ENCODE measurements at places on chromosomes 6 and 20. TPM values are rescaled to one million over a fixed set of nuclear protein-coding genes. Genes with fewer than 3 reads are reported as not detected.

DNA sequence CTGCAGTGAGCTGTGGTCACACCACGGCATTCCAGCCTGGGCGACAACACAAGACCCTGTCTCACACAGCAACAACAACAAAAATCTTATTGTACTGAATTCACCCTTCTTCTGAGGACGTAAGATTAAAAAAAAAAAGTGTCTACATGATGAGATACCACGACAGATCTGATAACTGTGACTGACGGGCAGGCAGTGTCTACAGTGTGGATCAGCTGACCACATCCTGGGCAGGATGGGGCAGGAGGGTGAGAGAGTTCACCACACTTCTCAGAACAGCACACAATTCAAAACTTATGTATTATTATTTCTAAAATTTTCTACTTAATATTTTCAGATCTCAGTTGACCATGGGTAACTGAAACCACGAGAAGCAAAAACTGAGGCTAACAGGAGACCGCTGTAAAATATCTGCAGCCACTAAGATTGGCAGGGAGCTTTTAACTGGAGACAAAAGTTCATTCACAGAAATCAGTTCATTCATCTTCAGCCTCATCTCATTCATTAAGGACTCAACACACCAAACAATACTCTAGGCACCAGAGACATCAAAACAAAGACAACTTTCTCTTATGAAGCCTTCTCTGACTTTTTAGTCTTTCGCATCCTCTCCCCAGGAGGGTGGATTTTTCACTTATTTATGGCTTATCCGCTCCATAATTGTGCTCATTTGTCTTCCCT lies 15.7 kb upstream of the NHSL1 start:
- H3K27me3 ChIP-seq: no peaks in the 10 kb centered on the region
- no peak for DNase-seq
- no peaks in the 10 kb centered on the region for H3K4me1 ChIP-seq
- no peak overlapping the region for H3K27ac ChIP-seq
- no peak overlapping the region for H3K4me3 ChIP-seq

GRCh38 chr6:119200512-119201175 lies 122.2 kb upstream of the FAM184A start:
- no peaks in the 10 kb centered on the region for H3K36me3 ChIP-seq
- no peak for DNase-seq
- no peak overlapping the region for H3K27ac ChIP-seq

DNA sequence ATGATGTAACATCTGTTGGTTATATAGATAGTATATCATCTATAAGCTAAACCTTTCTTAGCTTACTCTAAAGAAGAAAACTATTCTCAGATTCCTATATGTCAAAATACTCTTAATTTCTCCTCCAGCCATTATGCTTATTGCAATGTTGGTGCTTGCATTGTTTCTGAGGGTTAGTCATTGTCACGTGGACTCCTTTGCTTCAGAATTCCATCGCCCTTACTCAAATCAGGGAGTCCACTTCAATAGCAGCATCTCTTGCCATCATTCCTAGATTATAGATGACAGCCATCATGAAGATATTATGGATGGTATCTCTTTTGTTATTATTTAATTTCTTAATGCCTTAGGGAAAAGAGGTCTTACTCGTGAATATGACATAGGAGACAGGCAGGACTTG lies 776.1 kb downstream of the TENT5A start:
- no peak overlapping the region for H3K4me3 ChIP-seq
- no peaks in the 10 kb centered on the region for H3K27me3 ChIP-seq
- H3K4me1 ChIP-seq: no peaks in the 10 kb centered on the region
- H3K27ac ChIP-seq: no peak overlapping the region

GRCh38 chr6:38021029-38021428 lies 201.5 kb downstream of the ZFAND3 start:
- H3K27me3 ChIP-seq: no peaks in the 10 kb centered on the region
- H3K36me3 ChIP-seq: no peaks in the 10 kb centered on the region
- no peak overlapping the region for H3K4me3 ChIP-seq
- H3K27ac ChIP-seq: no peak overlapping the region
- no peaks in the 10 kb centered on the region for H3K4me1 ChIP-seq
- no peak for DNase-seq

- H3K4me3 ChIP-seq: no peak overlapping the region
- H3K27me3 ChIP-seq: no peaks in the 10 kb centered on the region
- no peaks in the 10 kb centered on the region for H3K36me3 ChIP-seq
- DNase-seq: no peak
- H3K4me1 ChIP-seq: no peaks in the 10 kb centered on the region
- H3K27ac ChIP-seq: no peak overlapping the region
Measured at GRCh38 chr6:71279321-71279720, 9.3 kb upstream of the OGFRL1 start.

GRCh38 chr6:150382171-150382570 lies 13.4 kb downstream of the IYD start:
- no peak for DNase-seq
- H3K4me3 ChIP-seq: no peak overlapping the region
- H3K4me1 ChIP-seq: no peaks in the 10 kb centered on the region
- no peaks in the 10 kb centered on the region for H3K27me3 ChIP-seq

DNA sequence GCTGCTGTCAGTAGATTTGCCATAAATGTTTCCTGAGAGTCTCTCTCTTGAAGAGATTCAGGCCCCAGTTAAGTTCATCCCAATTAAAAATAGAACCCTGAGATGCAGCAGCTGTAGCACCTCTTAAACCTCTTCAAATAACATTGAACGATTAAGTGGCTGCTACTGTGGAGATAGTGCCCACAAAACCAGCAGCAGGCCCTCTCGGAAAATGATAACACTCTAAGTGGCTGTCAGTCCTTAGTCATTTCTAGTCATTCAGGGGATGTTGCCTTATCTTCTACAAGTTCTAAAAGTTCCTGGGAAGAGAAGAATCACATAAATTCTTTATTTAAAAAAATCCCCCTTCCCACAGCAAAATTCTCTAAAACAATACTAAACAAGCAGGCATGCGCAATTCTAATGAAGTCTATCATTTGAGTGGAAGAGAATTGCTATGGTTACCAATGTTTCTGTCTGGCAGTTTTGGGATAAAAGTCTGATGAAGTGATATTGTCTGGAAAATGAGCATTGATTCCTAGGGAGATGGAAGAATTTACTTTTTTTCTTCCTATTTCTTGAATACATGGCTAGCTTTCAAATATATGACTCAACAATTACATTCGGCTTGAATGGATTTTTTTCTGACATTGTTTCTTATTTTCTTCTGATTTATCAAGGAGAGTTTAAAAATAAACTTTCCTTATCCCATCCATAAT lies 131.9 kb downstream of the TRMT11 start:
- H3K27ac ChIP-seq: no peak overlapping the region
- H3K4me1 ChIP-seq: peaks cover 3% of the 10 kb centered on the region
- H3K27me3 ChIP-seq: no peaks in the 10 kb centered on the region

- no peak overlapping the region for H3K27ac ChIP-seq
- H3K27me3 ChIP-seq: no peaks in the 10 kb centered on the region
- no peaks in the 10 kb centered on the region for H3K4me1 ChIP-seq
- no peaks in the 10 kb centered on the region for H3K36me3 ChIP-seq
- no peak overlapping the region for H3K4me3 ChIP-seq
Measured at GRCh38 chr6:96116674-96117073, 100.9 kb downstream of the FUT9 start.

DNA sequence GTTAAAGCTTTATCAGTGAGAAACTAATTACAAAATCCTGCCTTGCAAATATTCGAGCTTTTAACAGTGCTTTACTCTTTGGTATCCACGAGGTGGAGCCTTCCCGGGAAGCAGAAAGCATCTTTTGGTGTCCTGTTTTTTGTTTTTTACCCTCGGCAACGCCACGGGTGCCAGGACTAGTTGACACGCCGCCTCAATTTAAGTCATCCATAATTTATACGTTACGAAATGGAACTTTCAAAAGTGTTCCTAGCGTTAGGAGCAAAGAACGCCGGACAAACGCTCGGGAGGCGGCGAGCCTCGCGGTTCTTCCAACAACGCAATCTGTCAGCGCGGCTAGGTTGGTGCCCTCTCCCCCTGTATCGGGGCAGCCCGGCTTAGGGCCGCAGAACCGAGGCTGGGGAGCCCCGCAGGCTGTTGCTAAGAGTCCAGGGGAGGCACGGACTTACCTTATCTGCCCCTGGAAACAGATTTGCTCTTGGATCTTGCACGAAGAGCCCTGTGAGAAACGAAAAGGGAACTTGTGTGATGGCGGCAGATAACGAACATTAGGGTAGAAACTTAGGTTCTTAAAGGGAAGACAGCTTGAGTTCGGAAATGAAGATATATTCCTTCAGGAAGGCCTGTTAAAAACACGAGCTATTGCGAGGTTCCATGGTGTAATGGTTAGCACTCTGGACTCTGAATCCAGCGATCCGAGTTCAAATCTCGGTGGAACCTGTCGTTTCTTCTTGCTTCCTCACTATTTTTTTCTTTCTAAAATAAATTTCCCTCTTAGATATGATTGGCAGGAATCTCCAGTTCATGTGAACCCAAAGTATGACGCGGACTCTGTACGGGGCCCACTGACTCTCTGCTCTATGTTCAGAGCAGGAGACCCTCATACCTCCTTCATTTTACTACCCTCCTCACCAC lies 46.2 kb upstream of the ZNF184 start:
- H3K4me1 ChIP-seq: no peaks in the 10 kb centered on the region
- peak overlapping the region; percentile 93 for H3K27ac ChIP-seq
- H3K36me3 ChIP-seq: no peaks in the 10 kb centered on the region
- peak overlapping the region; percentile 94 for H3K4me3 ChIP-seq
- peak; percentile 60 for DNase-seq
- no peaks in the 10 kb centered on the region for H3K27me3 ChIP-seq

- no peaks in the 10 kb centered on the region for H3K4me1 ChIP-seq
- DNase-seq: no peak
- no peak overlapping the region for H3K4me3 ChIP-seq
- peaks cover 2% of the 10 kb centered on the region for H3K27me3 ChIP-seq
- no peaks in the 10 kb centered on the region for H3K36me3 ChIP-seq
- H3K27ac ChIP-seq: no peak overlapping the region
Measured at GRCh38 chr20:57013741-57014140, 252.7 kb downstream of the BMP7 start.

GRCh38 chr6:163729127-163729872 lies 314.8 kb downstream of the QKI start:
- no peaks in the 10 kb centered on the region for H3K36me3 ChIP-seq
- H3K4me3 ChIP-seq: no peak overlapping the region
- no peaks in the 10 kb centered on the region for H3K4me1 ChIP-seq
- no peaks in the 10 kb centered on the region for H3K27me3 ChIP-seq

GRCh38 chr6:125918681-125919566 lies 37.6 kb upstream of the HINT3 start:
- H3K4me3 ChIP-seq: peak overlapping the region; percentile 51
- H3K27ac ChIP-seq: peak overlapping the region; percentile 12
- peaks cover 9% of the 10 kb centered on the region for H3K36me3 ChIP-seq

Gene GLP1R
- total RNA-seq: not detected

Gene BMP2
- total RNA-seq: 15.9 TPM

Gene ALDH8A1
- 1.6 TPM for total RNA-seq

Gene SOX12
- 6.1 TPM for total RNA-seq

Gene WFDC10A
- not detected for total RNA-seq

Gene THBD
- 54.0 TPM for total RNA-seq

Gene CST2
- total RNA-seq: not detected

Gene OPN5
- not detected for total RNA-seq

Gene FBXO5
- total RNA-seq: 4.8 TPM

Gene PRSS35
- 4.7 TPM for total RNA-seq

Gene BMP5
- total RNA-seq: 1.5 TPM

Gene OPRM1
- not detected for total RNA-seq

Measured in aorta (tissue), 5 donors.